ENCODE measurements at places on chromosomes 3 and 15.

GRCh38 chr3:7271631-7272030 is 410.7 kb downstream of the GRM7 start:
- DNase-seq: no peak

GRCh38 chr3:28240441-28240840 is 978 bp upstream of the CMC1 start:
- no peak for DNase-seq

DNA sequence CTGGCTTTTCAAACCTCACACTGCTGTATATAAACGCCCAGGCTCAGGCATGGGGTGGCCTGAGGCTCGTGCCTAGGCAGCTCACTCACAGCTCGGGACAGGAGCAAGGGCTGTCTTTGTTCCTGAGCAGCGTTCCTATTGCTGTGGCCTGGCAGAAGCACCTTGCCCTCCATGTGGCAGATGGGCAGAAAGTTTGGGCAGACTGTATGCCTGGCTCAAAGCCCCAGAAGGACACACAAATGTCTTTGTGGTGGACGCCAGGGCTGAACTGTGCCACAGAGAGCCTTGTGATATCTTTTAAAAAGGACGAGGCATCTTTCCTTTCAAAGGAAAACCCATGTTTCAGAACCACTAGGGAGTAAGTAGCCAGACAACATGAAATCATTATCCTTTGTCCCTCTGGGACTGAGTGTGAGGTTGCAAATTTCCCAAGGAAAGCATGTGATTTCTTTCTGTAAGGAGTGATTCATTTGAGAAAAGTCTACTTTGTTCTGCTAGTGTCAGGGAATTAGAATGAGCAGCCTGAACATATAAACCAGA is 29.3 kb upstream of the UBE2E1 start:
- DNase-seq: peak; percentile 26

GRCh38 chr3:185069037-185070030 is 83.5 kb downstream of the C3orf70 start:
- DNase-seq: no peak

GRCh38 chr3:50194903-50195500 is 3.6 kb downstream of the GNAT1 start:
- DNase-seq: no peak

- DNase-seq: no peak
Measured at GRCh38 chr3:129416415-129416814, 12.0 kb downstream of the EFCAB12 start.

DNA sequence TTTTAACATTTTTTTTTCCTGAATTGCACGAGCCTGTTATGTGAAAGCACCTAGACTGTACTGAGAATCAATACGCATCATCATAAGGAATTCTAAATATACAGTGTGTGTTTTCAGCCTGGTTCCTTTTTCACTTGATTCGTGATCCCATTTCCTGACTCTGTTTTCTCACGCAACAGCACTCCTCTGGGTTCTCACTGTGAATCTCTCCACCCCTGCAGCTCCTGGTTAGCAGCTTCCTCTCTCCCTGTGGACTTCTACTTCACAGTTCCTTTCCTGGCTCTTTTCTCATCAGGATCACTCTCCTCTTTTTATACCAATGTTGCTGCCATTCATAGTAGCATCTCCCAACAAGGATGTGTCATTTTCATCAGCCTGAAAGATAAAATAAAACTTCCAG is 297.2 kb downstream of the CADM2 start:
- peak; percentile 0 for DNase-seq

- peak; percentile 46 for DNase-seq
Measured at GRCh38 chr3:113495035-113495434, 19.9 kb downstream of the SPICE1 start.

DNA sequence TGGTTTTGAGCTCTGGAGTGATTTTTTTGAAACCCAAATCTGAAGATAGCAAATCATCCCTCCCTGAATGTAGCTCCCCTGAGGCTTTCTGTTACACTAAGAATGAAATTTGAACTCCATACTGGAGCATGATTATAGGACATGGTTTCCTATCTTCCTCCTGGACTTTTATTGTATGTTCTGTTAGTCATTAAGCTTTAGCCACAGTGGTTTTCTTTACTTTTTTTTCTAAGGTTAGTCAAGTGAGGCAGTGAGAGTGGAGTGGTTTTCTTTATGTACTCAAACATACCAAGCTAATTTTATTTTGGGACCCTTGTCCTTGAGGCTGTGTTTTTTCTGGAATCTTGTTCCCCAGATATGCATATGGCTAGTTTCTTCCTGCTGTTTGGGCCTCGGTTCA is 55.2 kb upstream of the FRMD4B start:
- DNase-seq: no peak

DNA sequence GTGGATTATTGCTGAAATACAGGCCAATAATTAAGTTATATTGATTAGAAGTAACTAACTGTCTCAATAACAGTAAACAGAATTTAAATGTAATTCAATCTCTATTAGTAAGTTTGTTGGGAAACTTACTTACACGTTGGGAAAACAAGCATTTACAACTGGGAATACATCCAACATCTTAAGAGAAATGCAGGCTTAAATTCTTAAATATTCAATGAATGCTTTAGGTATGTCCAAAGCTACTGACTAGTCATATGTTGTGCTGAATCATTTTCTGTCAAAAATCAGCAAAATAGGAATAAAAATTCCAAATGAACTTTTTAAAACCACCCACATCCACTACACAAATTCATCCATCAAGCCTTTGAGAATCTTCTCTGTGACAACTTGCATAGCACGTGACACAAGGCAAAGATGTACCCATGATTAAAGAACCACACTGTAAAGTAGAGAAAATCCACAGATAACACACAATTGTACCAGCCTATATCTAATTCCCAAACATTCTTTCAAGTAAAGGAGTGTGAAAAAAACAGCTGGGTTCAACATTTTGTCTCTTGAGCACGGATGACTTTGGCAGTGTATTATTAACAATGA is 60.0 kb downstream of the NMNAT3 start:
- no peak for DNase-seq

- DNase-seq: no peak
Measured at GRCh38 chr3:187193181-187193580, 4.1 kb upstream of the RTP1 start.

GRCh38 chr3:24296441-24297205 is 198.0 kb downstream of the THRB start:
- no peak for DNase-seq

DNA sequence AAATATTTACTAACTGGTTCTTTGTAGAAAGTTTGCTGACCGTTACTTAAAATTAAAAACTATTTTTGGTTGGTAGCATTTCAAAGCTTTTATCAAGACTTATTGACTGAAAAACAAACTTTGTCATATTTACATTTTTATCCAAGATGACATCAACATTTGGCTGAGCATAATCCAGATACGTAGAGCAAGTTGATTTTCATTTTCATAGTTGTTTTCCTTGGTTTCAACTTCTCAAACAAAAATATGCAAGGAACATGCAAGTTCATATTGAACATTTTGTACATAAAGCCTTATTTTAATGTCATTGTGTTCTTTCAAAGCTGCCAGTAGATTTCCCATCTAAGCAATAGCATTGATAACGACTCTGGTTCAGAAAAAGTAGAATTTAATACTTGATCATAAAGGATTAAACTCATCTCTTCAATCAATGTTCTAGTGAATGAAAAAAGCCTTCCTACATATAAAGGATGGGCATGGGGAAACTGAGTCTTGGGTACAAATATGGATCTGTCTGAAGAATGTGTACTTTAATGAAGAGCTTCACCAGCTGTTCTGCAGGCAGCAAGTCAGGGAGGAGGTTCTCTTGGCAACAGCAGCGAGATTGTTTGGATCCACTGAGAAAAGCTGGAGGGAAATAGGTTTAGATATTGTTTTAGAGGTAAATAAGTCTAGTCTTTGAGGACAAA is 5.6 kb downstream of the RAB8B start:
- no peak for DNase-seq

- no peak for DNase-seq
Measured at GRCh38 chr3:130609166-130609979, 92.4 kb downstream of the COL6A6 start.

GRCh38 chr3:105791131-105791530 is 77.7 kb downstream of the CBLB start:
- no peak for DNase-seq

DNA sequence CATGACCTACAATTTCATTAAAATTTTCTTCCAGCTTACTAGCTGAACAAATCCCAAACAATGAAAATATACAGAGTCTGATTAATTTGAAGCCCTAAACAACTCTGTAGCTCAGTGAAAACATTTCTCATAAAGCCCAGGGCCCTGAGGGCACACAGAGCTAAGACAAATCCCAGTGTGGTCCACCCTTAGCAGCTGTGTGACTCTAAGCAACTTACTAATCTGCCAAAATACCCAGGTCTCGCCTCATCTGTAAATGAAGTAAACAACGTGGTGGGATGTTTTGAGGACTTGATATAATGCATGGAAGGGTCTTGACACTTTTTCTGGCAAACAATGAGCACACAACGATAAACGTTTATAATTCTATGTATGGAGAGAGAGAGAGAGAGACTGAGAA is 158.4 kb downstream of the FHIT start:
- no peak for DNase-seq

- DNase-seq: peak; percentile 65
Measured at GRCh38 chr15:65870889-65871533, 1.7 kb downstream of the RAB11A start.

GRCh38 chr15:29988701-29989100 is 94.1 kb upstream of the GOLGA8J start:
- DNase-seq: peak; percentile 7

GRCh38 chr3:47225310-47225906 is 57.2 kb downstream of the KIF9 start:
- no peak for DNase-seq

DNA sequence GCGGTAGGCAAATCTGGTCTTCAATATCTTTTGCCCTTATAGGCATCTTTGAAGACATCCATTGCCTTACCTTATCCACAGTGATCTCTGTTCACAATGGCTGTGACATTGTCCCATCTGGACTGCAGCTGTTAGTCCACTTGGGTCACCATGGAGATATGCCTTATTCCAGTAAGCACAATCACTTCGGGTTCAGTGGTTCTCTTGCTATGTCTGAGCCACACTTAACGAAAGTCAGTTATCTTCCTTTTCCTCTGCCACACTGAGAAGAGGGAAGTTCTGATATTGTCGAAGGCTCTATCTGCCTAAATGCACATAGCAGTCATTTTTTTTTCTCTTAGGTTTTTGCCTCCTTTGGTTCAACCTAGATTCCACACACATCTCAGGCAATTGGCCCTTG is 119.0 kb upstream of the SATB1 start:
- no peak for DNase-seq

DNA sequence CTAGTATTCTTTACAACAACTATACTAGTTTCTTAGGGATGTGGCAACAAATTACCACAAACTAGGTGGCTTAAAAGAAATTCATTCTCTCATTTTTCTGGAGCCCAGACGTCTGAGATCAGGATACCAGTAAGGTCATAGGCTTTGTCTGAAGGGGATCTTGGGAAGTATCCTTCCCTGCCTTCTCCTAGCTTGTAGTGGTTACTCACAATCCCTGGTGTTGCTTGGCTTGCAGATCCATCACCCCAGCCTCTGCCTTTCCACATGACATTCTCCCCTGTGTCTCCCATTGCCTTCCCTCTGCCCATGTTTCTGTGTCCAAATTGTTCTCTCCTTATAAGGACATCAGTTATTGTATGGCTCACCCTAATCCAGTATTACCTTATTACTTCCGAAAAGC is 24.3 kb upstream of the CLDN1 start:
- no peak for DNase-seq

- no peak for DNase-seq
Measured at GRCh38 chr15:88803241-88803919, at the start of gene ACAN. Gene ACAN (plus strand): TSS chr15:88803436. CDS start chr15:88836207, 32,771 bp downstream.

GRCh38 chr3:147414390-147415138 is 5.4 kb downstream of the ZIC1 start:
- DNase-seq: no peak

DNA sequence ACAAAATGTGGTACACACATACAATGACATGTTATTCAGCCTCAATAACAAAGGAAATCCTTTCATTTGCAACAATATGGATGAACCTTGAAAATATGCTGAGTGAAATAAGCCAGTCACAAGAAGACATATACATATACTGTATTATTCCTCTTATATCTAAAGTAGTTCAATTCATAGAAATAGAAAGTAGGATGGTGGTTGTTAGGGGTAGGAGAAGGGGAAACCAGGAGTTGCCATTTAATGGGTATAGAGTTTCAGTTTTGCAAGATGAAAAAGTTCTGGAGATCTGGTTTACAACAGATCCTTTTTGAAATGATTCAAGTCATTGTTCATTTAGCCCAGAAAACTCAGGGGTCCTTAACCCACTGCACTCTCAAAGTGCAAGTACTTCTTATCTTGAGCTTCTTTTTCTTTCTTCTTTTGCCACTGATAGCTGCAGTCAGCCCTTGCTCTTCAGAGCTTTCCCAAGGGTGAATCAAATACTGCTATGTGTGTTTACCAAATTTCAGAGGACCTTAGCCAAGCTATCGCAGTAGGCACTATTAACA is 208.0 kb upstream of the EOMES start:
- no peak for DNase-seq

- DNase-seq: peak; percentile 26
Measured at GRCh38 chr3:38354588-38355330, 8.2 kb downstream of the XYLB start.

DNA sequence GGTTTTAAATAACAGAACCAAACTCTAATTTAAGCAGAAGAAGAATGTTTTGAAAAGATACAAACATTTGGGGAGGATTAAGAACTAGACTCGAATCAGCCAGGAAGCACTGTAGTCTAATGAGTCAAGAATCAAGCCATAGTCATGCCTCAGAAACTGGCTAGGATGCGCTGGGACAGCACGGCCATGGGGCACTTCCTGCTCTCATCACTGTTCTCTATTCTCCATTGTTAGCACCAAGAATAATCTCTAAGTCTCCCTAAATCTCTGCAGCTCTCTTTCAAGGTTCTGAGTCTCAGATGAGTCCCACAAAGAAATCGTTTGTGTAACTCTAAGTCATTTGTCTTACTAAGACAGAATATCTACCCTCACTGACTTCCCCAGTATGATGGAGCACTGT is 399.0 kb upstream of the KCNMB2 start:
- DNase-seq: no peak

GRCh38 chr15:100572362-100572983 is 29.5 kb downstream of the LINS1 start:
- DNase-seq: peak; percentile 28

DNA sequence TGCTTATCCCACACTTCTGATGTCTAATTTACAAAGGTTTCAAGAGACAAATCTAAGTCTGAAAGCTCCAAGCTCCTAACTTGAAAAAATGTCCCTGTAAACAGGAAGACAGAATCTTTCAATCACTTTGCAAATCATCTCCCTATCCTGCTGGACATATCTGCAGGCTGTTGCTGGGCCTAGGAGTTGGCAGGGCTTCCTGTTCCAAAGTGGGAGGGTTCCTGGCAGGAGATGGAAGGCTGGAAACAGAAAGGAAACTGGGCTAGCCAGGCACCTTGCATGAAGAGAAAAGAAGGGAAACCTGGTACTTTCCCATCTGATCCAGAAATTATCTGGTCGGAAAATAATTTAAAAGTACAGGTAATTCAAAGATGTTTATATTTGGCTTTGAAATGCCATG is 227.3 kb upstream of the IL12A start:
- DNase-seq: no peak

DNA sequence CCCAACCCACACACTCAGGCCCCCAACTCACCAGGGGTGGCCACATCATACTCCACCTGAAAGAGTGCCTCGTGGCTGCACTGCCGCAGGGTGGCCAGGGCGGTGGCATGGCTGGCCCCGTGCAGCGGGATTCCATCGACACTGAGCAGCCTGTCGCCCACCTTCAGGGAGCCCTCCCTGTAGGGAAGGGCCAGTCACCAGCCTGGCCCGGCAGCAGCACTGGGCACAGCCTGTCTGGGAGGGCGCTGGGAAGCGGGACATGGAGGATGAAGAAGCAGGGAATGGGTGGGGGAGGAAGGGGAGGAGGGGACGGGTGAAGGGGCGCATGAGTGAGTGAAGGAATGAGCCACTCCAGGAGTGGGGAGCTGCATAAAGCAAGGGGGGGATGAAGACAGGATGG is 18.5 kb downstream of the GRIP2 start:
- no peak for DNase-seq

Data from A673 (cell line).